Fibroblast of skin of scalp (primary cell): ENCODE measurements at places on chromosomes 2 and 18.

DNA sequence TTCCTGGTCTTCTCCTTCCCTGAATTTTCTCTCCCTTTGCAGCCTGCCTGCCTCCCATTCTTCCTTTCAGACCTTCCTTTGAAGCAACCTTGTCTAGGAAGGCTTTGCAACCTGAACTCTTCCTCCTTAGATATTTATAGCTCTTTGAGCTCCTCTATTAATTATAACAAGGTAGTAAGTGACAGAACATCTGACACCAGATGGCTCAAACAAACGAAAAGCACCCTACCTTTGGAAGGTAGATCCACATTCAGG lies 57.2 kb upstream of the SLC1A4 start:
- no peak for DNase-seq

GRCh38 chr18:74171910-74172606 lies 23.7 kb downstream of the TIMM21 start:
- no peak for DNase-seq

DNA sequence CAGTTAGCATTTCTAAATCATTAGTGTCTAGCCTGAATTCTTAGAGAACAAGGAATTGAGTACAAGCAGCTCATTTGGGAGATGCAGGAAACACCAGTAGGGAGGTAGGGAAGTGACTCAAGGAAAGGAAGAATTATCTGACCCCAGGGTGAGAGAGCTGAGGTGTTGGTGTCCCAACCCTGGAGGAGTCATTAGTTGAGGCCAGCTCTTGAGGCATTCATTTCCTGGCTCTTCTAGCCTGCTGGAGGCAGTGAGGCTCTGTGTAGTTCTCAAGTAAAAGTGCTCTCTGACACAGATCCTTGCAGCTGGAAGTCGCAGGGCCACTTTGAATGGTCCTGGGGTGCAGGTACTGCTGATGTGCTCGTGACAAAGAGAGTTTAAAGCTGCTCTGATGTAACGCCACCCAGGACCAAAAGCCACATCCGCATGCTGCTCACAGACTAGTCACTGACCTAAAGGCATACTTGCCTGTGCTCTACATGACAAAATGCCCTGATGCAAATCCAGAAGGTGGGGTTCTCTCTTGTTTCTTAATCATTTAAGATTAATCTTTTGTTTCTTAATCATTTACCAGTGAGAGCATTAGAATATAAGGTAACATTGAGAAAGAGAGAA lies 299.5 kb upstream of the LYPD1 start:
- DNase-seq, result no peak

GRCh38 chr2:140804700-140805260 lies 1326.0 kb downstream of the LRP1B start:
- DNase-seq, result no peak

DNA sequence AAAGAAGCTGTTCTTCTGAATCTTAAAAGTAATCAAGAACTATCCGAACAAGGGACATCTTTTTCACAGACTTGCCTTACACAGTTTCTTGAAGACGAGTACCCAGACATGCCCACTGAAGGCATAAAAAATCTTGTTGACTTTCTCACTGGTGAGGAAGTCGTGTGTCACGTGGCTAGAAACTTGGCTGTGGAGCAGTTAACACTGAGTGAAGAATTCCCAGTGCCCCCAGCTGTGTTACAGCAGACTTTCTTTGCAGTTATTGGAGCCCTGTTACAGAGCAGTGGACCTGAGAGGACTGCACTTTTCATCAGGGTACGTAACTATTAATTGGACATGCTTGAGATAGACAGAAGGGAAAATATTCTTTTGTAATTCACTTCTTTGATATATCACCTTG lies 2.4 kb downstream of the MRPL44 start:
- no peak for DNase-seq

GRCh38 chr2:54575379-54575888 lies 119.3 kb downstream of the SPTBN1 start:
- DNase-seq, result no peak

GRCh38 chr2:146496248-146496647 lies 1348.6 kb upstream of the ACVR2A start:
- DNase-seq, result no peak

DNA sequence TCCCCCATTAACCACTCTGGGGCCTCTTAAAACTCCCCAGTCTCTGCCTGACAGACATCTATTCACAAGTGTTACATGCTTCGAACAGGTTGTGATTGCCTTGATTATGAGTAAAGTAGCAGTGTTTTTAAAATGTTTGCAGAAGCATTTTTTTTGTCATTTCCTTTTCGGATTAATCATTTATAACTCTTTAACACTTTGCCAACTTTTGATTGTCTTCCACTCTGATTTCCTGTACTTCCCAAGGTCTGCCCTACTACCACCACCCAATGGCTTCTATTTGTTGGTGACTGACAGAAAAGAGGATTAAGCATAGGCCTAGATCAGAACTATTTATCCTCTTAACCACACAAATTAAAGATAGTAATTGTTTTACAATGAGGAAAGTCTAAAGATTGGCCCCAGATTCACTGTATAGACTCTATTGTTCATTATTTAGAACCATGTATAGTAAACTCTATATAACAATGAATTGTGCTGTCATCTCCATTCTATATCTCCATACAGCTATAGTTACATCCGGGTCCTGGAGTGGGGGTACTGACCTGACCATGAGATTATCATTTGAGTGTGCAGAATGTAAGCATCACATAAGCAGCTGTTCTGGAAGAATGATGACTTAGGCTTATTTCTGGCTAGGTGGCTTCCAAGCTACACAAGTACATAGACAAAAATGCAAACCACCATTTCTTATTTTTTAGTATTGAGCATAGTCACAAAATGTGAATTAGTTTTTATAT lies 110.3 kb upstream of the RBMS1 start:
- no peak for DNase-seq

DNA sequence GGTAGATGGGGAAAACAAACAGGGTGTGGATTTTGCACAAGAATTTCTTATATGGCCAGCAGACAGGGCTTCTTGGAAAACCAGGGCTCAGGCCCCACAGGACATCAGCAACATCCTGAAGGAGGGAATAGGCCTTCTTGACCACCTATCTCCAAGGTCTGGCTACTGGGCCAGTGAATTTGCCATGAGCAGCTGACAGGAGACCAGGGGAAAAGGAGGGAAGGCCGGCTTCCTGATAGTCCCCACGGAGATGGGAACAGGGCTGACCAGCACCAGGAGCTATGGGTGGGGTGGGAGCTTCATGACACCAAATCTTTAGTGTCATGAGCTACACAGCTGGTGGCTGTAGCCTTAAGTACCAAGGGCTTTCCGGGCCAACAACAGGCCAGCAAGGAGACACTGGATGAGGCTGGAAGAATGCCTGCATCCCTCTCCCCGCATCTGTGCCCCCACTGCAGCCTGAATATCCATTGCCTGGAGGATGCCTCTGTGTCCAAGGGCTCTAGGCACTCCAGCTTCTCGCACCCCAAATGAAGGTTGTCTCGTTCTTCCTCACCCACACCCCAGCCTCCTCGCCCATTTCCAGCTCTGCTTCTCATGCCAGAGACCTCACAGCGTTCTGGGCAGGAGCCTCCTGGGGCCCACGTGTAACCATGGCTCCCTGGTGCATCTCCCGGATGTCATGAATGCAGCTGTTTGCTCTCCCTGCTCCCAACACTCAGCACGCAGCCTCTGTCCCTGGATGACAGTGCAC lies 74.8 kb downstream of the EMX1 start:
- DNase-seq, result no peak

GRCh38 chr18:41134426-41134825 lies 820.6 kb upstream of the PIK3C3 start:
- peak; percentile 63 for DNase-seq

GRCh38 chr2:72980535-72981217 lies 63.4 kb downstream of the EMX1 start:
- DNase-seq, result peak; percentile 21

DNA sequence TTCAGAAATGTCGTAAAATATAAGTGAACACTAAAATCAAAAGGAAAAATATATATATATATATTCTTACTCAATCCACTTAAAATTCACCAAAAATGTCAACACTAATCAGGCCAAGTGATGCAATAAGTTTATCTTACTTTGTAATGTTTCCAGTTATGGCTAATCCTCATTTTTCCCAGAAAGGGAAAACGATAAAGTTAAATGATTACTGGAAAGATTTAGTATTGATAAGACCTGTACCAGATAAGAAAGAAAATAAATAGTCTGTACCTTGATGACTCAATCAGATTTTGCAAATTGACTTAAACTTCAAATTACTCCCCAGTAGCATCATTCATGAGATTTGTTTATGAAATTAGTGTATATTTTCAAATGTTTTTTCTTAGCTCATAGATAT lies 407.0 kb downstream of the LRP1B start:
- DNase-seq, result no peak

GRCh38 chr2:181241797-181242196 lies 215.4 kb upstream of the ITGA4 start:
- no peak for DNase-seq

- DNase-seq, result no peak
Observed at GRCh38 chr2:29902356-29902755, 19.0 kb downstream of the ALK start.

GRCh38 chr2:121194626-121195025 lies 90.4 kb downstream of the TFCP2L1 start:
- no peak for DNase-seq

GRCh38 chr2:42238644-42239288 lies 69.6 kb downstream of the EML4 start:
- DNase-seq, result peak; percentile 27

DNA sequence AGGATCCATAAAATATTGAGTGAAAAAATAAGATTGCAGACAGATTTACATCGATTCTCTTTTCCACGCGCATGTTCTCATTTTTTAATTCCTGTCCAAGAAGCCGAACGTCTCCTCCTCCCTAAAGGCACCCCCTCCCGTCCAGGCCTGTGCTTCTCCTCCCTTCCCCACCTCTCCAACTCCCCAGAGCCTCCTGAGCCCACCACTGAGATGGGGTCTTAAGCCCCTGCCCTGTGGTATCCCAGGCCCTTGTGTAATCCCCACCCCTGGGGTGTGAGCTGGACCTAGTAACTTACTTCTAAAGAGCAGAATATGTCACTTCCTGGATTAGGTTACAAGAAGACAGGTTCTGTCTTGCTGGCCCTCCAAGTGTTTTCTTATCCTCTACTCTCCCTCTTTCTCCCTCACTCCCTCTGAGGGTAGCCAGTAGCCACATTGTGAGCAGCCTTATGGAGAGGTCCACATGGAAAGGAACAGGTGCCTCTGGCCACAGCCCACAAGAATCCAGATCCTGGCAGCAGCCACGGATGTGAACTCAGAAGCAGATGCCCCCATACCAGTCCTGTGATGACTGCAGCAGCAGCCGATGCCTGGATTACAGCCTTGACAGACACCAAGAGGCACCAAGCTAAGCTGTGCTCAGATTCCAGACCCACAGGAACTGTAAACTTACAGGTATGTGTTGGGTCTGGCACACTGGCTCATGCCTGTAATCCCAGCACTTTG lies 39.6 kb upstream of the OTOS start:
- no peak for DNase-seq

- DNase-seq, result no peak
Observed at GRCh38 chr2:433216-433615, 145.3 kb upstream of the ALKAL2 start.

DNA sequence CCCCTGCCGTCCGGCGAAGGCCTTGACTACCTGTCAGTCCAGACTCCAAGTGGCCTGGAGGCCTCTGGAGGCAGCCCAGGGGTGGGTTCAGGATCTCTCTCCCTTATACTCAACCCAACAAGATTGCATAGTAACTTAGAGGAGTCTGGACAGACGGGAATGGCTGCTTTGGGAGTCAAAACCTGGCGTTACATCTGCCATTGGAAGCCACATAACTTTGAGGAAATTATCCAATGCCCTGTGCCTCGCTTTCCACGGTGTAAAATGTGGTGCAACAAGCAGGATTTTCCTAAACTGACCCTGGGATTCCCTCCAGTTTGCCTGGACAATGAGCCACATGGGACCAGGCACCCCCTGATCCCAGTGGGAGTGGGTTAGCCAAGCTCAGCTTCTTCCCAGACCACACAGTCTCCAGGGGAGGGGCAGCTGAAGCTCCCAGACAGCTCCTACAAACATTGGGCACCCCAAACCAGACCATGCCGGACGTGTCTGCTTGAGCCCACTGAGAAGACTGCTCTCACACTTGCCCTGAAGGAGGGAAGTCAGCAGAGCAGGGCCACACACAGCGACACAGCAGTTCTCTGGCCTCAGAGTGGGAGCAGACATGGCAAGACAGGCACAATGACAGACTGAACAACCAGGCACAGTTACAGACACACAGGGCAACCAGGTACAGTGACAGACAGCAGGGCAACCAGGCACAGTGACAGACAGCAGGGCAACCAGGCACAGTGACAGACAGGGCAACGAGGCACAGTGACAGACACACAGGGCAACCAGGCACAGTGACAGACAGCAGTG lies 65.6 kb upstream of the RAB6C start:
- DNase-seq, result no peak

DNA sequence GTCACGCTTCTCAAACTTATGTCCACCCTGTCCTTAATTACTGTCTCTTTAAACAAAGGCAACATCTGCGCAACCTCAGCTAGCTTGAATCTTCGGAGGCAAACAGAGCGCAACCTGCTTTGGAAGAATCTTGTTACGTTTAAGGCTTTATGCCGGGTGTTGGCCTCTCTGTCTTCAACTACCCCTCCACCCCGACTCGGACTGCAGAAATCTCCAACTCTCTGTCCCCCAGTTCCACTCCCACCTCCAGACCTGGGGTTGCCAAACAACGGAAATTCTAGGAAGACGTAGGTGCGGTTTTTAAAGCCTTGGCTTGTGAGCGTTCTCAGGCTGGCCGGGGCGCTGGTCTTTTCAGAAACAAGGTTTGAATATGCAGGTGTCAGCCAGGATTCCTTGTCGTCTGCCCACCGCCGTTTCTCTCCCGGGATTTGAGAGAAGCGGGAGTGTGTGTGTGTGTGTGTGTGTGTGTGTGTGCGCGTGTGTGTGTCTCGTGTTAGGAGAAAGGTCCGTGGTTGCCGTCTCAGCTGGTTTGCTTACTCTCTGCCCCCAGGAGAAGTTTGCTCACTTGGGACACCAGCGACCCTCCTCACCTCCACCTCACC lies 1.1 kb upstream of the ONECUT2 start:
- no peak for DNase-seq

GRCh38 chr2:72849138-72849462 lies 23.3 kb upstream of the EXOC6B start:
- DNase-seq, result no peak

DNA sequence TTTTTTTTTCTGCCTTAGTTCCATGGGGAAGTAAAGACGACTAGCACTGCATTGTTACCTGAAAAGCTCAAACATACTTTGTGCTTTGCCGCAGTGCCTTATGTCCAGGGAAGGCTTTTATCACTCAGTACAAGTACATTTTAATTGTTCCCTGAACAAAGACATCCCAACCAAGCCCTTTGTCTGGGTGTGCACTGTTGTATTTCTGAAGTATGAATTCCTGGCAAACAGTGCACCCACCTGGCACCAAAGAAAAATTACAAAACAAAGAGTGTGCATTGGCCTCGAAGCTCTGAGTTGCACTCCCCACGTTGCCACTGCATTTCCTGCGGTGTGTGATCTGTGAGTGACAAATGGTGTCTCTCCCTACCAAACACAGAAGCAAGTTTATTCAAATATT lies 858.5 kb upstream of the PIK3C3 start:
- peak; percentile 19 for DNase-seq

DNA sequence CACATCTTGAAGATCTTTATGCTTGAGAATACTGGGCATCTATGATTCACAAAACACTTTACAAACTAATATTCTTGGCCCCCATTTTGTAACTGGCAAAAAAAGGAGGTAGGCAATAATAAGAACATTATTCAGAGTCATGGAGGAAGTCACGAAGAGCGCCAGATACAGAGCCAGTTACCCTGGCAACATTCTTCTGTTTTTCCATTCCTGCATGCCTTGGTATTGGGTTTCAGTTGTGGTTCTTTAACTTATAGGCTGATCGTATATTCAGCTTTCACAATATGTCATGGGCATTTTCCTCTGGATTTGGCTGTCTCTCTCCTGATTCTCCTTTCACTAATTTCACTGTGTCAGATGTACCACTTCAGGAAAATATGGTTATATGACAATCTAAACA lies 234.7 kb downstream of the HRH4 start:
- peak; percentile 34 for DNase-seq
